ENCODE measurements at places on chromosomes 12 and 14. TPM values are rescaled to one million over a fixed set of nuclear protein-coding genes. Genes with fewer than 3 reads are reported as not detected.

DNA sequence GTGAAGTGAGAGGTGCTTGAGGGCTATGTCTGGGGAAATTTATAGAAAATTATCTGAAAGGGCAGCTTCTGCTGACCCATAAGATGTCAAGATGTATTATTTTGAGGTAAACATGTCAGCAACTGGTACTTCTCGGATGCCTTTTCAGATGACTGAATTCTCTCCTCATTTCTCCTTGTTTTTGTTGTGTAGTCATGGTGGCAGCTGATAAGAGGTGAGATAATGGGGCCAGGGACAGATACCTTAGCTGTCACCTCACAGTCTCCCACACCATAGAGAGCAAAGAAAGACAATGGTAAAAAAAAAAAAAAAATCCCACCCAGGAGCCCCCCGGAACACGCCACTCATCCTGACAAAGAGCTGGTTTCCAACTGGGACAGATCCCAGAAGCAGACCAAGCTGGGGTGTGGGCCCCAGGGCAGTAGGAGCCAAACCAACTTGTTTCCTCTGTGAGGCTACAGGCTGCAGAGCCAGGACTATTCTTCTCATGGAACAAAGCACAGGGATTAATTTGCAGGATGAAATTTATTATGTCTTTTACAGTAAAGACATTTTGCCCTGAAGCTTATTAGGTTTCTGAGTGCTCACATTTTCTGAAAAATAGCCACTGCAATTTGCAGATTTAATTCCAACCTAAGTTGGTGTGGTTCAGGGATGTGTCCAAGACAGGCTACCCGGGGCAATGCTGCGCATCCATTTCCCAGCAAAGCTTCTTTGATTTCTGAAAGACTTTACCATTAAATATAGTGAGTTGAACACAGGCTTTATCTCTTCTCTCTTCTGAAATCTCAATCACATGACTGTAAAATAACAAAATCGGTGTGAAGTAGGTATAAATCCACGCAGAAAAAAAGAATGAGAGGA is 52.2 kb downstream of the NDUFA12 start:
- H3K4me1 ChIP-seq: no peaks in the 10 kb centered on the region
- H3K27ac ChIP-seq: no peak overlapping the region
- H3K27me3 ChIP-seq: no peaks in the 10 kb centered on the region
- no peak overlapping the region for H3K4me3 ChIP-seq

Gene C1S
- 5.1 TPM for polyA plus RNA-seq

GRCh38 chr14:64992328-64992885 is 5.7 kb downstream of the FNTB start:
- H3K4me1 ChIP-seq: peaks cover 7% of the 10 kb centered on the region
- no peaks in the 10 kb centered on the region for H3K27me3 ChIP-seq
- no peak overlapping the region for H3K4me3 ChIP-seq
- DNase-seq: no peak

DNA sequence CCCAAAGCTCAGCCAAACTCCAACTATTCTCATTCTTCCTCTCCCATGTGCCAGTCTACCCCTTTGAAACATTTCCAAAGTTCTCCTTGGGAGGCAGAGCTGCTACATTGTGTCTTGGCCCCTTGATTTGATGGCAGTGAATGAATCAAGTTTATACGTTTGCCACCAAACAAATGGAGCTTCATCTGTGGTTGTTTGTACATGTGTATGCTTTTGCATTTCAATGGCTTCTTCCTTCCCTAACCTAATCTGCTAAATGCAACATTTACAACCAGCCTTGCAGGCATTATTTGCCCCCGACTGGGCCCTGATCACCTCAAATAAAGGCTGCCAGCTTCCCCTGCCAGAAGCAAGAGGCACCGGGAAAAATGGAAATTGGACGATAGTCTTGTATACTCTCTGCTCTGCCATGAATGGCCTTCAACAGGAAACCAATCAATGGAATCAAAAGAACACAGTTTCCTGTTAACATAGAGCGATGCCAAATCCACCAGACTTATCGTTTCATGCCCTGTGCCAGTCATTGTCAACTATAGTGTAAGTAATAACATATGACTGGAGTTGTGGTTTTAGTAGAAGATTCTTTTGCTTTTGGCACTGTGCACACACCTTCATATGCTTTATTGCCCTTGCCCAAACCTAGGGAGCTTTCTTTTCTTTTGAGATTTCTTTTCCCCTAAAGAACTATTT is 97.8 kb downstream of the TMEM30B start:
- H3K27me3 ChIP-seq: no peaks in the 10 kb centered on the region
- H3K4me1 ChIP-seq: peaks cover 15% of the 10 kb centered on the region
- H3K4me3 ChIP-seq: no peak overlapping the region
- H3K36me3 ChIP-seq: no peaks in the 10 kb centered on the region

GRCh38 chr12:71848212-71848611 is 8.7 kb downstream of the TBC1D15 start:
- H3K4me3 ChIP-seq: no peak overlapping the region
- DNase-seq: no peak
- no peaks in the 10 kb centered on the region for H3K4me1 ChIP-seq
- H3K36me3 ChIP-seq: no peaks in the 10 kb centered on the region

Gene PRIMA1
- 2.1 TPM for polyA plus RNA-seq
